ENCODE measurements at places on chromosomes 1 and 21. TPM values are rescaled to one million over a fixed set of nuclear protein-coding genes. Genes with fewer than 3 reads are reported as not detected.

The BLACAT1 gene
- not detected for total RNA-seq

The GJC2 gene
- total RNA-seq, result 0.88 TPM

The TLR5 gene
- 0.88 TPM for total RNA-seq

The SH2D1B gene
- not detected for total RNA-seq

The CFHR4 gene
- not detected for total RNA-seq

The WDR64 gene
- not detected for total RNA-seq

The UBE2U gene
- total RNA-seq, result not detected

The MYCL gene
- total RNA-seq, result 0.88 TPM

Measured in osteoblast (primary cell).